ENCODE measurements at places on chromosomes 11 and 22.

- DNase-seq = no peak
Measured at GRCh38 chr11:35045236-35045820, 93.6 kb upstream of the CD44 start.

DNA sequence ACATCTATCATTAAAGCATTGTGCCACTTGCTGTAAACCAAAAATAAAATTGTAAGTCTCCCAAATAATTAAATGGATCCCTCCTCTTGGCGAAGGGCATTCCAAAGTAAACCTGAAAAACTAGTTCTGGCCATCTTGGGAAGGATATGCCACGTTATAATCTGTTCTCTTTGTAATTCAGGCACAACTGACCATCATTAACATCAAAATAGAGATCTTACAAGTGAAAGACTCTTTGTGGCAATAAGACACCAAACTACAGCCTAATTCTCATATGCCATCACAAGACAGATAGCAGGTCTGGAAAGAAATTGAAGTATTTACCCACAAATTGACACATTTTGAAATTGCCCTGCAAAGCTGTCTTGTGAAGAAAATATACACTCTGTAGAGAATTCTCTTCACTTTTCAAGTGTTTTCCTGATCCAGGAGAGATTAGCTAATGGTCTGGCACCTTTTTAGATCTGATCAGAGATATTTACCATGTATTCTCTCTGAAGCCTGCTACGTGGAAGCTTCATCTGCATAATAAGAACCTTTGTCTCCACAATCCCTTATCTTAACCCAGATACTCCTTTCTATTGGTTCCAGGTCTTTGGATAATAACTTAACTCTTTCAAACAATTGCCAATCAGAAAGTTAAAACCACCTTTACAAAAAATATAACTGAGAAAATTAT, 630.4 kb upstream of the CCDC179 start:
- no peak for DNase-seq

DNA sequence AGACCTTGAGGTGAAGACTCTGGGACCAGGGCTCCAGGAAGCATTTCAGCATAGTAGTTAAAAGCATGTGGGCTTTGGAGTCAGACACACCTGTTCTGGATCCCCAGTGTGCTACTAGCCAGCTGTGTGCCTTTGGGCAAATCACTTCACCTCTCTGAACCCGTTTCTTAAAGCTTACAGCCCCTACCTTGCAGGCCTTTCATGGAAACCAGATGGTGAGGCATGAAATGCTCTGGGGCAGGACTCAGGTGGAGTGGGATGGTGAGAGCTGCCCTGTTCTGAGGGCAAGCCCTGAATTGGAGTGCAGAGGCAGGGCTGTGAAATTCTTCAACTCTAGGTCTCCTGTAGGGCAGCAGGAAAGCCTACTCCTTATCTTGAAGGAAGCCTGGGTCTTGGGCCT, 10.5 kb downstream of the UCP2 start:
- no peak for DNase-seq

DNA sequence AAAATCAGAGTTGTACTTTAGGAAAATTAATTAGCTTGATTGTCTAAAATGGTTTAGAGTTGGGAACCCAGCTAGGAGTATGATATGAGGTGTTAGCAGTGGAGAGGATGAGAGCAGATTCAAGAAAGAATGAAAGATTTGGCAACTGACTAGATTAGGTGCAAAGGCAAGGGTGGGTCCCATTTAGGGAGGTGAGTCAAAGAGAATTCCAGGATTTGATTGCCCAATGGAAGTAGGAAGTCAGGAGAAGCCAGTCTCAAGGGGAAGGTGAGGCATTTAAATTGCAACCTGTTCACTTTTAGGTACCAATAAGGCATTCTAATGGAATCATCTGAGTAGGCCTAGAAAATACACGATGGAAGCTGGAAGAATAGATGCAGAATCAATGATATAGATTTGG, 3.6 kb upstream of the CKAP5 start:
- no peak for DNase-seq

- no peak for DNase-seq
Measured at GRCh38 chr11:117782101-117782500, 14.9 kb downstream of the DSCAML1 start.

DNA sequence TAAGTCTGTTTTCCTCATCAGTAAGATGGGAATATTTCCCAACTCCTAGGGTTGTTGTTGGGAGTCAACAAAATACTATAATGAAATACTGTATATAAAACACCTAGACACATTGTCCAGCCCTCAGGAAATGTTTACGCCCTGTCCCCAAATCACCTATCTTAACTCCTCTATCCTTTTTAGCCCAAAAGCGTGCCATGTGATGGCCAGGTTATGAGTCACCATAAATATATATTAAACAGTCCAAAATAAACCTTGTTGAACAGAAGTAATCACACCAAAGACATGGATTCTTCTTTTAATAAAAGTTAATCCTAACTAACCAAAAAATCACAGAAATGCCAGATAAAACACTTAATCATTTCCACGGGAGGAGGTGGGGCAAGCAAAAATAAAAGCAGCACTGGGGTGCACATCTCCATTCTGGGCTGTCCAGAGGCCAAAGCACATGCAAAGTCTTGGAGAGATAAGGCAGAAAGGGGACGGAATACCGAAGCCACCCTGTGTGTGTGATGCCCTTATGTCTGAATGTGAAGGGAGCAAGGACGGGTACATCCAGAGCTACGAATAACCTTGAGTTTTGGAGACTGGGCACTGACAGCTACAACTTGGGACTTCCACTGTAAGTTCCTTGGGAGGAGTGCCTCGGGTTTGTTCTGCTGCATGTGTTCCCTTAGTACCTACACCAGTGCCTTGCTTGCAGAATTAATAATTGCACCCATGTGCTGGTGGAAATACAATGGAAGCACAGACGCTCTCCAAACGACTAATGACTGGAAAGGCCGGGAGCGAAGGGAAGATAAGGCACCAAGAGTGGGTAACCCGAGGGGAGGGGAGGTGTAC, 1.1 kb downstream of the OSBP start:
- no peak for DNase-seq

DNA sequence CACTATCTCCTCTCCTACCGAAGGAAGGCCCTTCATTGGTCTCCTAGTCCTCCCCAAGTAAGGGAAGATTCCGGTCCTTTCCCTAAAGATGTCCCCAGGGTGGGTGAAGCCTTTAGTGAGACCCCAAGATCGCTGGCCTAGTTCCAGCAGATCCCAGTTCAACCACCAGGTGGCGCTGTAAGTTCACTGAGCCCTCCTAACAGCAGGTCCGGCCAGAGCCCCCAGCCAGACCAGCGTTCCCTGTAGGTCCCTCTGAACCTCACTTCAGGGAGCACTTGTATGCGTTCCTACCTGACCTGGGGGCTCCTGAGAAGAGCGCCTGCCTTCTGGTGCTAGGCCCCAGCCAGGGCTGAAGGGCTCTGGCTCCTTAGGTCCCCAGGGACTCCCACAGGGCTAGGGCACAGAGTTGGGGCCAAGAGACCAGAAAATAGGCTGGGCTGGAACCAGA, 38.1 kb downstream of the LMO1 start:
- DNase-seq = no peak

GRCh38 chr11:59114344-59114743, 7.3 kb downstream of the FAM111B start:
- DNase-seq = no peak

DNA sequence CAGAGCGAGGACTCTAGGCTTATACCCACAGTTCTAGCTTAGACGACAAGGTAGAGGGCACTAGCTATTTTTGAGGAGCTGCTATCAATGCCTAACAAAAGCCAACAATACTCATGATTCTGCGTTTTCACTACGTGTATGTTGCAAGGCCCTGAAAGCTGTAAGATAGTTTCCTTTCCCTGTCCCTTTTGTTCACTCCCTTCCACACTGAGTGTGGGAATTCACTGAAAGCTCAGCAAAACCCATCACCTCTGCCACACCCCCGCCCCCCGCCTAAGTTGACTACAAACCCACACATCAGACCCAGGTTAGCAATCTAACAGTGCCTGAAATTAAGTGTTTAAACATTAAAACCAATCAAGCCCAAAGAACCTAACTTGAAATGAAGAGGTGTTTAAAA, 6.2 kb upstream of the LDLRAD3 start:
- no peak for DNase-seq

GRCh38 chr11:58530236-58530635, 22.3 kb upstream of the OR5B21 start:
- no peak for DNase-seq

GRCh38 chr11:94545264-94546161, 1.8 kb downstream of the FUT4 start:
- no peak for DNase-seq

Data from RWPE2 (cell line).